ENCODE measurements at places on chromosomes 1 and 21.

DNA sequence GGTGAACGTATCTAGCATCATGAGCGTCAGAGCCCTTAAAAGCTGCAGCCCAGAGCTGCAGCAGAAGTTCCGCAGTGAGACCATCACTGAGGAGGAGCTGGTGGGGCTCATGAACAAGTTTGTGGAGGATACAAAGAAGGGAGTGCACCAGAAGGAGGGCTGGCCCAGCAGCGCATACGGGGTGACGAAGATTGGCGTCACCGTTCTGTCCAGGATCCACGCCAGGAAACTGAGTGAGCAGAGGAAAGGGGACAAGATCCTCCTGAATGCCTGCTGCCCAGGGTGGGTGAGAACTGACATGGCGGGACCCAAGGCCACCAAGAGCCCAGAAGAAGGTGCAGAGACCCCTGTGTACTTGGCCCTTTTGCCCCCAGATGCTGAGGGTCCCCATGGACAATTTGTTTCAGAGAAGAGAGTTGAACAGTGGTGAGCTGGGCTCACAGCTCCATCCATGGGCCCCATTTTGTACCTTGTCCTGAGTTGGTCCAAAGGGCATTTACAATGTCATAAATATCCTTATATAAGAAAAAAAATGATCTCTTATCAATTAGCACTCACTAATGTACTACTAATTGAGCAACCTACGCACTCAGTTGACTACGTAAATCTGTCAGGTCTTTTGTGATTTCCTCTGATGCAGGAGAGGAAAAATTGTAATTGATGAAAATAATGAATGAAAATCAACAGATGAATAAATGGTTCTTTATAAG lies 2.8 kb downstream of the CBR1 start:
- DNase-seq, result no peak

DNA sequence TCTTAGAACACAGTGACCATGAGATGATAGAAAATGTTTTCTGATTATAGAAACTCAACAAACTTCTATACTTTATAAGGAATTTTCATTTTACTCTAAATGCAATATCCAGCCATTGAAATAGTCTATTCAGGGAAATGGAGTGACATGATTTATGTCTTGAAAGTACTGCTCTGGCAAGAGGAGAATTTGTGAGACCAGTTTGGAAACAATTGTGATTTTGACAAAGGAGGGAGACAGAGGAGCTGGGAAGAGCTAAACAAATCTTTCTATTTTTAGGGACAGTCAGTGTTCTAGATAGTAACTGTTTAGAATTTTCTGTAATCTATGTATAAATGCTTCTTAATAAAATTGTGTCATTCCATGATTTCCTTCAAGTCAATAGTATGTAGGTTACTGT lies 252.3 kb downstream of the FMN2 start:
- DNase-seq, result no peak

DNA sequence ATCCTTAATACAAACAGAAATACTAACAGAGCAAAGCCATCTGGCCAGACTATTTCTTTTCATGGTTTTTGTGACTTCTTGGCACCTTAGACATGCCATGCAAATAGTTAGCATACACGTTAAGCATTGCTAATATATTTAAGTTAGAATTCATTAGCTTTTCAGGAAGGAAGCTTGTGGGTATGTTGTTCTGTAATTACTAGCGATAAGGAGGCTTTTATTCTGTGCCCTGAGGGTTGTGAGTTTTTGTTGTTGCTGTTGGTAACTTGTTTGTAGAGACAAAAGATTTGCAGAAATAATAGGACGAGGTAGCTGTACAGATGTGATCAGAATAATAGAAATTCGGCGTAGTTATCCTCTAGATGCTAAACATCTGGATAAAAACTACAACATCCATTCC lies 305.3 kb downstream of the TM2D1 start:
- DNase-seq, result no peak

DNA sequence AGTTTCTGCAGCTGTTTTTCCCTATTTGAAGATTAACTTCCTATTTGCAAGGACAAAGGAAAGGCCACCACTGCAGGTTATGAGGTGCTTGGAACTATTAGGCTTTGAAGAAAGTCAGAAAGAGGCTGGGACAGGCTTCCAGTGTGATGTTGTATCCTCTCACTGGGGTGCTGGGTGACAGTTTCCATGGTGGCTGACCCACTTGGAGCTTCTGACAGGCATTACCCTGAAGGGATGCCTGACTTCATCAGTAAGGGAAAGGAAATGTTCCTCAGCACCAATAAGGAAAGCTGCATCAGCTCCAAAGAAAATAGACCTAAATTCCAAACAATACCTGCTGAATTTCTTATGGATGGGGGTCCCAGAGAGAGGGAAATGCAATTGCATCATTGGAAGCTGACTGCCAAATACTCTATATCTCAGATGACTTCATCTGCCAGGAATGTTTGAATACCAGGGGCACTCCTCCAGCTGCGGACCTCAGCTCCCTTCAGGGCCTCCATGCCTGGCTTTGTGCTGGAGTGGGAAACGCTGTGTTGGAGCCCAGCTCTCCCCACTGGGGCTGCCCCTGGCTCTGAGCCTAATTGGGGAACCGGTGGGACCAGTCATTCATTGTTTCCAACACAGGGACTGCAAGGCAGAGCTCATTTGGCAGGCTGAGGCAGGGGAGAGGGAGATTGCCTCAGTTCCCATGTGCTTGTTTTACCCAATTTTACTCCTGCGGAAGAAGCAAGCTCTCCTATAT lies 76.6 kb downstream of the RGL1 start:
- no peak for DNase-seq

DNA sequence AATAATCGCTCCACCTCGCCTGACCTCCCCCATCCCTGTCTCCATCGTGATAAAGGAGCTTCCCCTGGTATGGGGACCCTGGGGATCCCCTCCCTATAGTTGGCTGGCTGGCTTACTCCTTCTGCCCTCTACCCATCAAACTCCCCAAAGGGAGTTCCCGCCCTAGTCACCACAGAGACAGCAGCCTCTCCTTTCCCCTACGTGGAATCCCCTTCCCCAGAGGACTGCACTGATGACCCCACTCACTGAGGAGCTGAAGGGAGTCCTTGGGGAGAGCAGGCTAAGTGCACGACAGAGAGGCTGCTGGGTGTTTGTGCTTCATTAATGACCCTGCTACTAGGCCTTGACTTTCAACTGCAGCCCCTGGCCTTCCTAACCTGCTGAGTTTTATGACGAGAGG lies 1.9 kb downstream of the CADM3 start:
- no peak for DNase-seq

DNA sequence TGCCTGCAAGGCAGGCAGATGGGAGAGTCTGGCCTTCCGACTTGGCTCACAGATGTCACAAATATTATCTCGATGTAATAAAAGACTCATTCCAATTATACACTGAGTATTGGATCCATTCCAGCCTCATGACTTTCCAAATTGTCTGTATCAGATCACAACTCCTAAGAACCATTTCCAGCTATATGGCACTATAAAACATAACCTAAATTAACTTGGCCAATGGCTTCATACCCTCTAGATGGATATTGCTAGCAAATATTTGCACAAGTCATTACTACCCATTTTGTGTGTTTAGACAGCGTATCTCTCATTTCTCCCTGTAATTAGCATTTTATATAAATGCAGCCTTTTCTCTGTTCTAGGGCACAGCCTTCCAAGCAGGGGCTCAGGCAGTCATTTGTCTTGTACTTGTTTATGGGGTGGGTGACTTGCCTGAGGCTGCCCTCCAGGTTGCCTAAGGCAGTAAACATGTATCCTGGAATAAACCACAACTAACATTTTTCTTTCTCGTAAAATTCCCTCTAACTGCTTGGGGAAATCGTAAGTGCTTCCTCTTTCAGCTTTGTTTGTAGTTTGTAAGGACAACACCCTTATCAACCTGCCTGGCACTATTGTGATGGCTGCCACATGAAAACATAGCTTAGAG lies 70.6 kb upstream of the KCNJ6 start:
- no peak for DNase-seq

GRCh38 chr1:206682111-206682510 lies 2.6 kb upstream of the MAPKAPK2 start:
- no peak for DNase-seq

GRCh38 chr1:6867729-6868659 lies 82.7 kb downstream of the CAMTA1 start:
- no peak for DNase-seq

GRCh38 chr1:176285996-176286395 lies 78.9 kb upstream of the COP1 start:
- no peak for DNase-seq

- DNase-seq, result no peak
These were observed 165.7 kb downstream of the DHRS3 start for GRCh38 chr1:12452262-12452661.

All from CD4-positive, alpha-beta T cell treated with Interleukin-4 for 4 hours (primary cell).